ENCODE measurements at places on chromosomes 5 and 9. TPM values are rescaled to one million over a fixed set of nuclear protein-coding genes. Genes with fewer than 3 reads are reported as not detected.
A peak's percentile ranks its signal among the peaks of the same experiment; 100 is the strongest.

DNA sequence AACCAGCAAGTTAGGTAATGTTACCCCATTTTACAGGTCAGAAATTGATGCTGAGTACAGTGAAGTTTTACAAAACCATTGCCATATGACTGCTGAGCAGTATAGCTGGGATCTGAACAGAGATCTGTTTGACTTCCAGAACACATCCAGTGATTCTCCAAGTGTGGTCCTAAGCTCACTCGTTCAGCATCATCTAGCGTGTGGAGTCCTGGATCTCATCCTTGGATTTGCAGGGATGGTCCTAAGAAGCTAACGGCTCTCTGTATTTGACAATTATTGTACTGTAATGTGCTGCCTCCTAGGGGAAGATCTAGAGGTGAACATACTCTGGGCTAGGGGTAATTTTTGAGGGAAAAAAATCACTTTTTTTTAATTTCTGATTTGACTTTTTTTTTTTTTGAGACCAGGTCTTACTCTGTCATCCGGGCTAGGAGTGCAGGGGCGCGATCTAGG, 1.4 kb downstream of the SLC26A2 start:
- DNase-seq: no peak

DNA sequence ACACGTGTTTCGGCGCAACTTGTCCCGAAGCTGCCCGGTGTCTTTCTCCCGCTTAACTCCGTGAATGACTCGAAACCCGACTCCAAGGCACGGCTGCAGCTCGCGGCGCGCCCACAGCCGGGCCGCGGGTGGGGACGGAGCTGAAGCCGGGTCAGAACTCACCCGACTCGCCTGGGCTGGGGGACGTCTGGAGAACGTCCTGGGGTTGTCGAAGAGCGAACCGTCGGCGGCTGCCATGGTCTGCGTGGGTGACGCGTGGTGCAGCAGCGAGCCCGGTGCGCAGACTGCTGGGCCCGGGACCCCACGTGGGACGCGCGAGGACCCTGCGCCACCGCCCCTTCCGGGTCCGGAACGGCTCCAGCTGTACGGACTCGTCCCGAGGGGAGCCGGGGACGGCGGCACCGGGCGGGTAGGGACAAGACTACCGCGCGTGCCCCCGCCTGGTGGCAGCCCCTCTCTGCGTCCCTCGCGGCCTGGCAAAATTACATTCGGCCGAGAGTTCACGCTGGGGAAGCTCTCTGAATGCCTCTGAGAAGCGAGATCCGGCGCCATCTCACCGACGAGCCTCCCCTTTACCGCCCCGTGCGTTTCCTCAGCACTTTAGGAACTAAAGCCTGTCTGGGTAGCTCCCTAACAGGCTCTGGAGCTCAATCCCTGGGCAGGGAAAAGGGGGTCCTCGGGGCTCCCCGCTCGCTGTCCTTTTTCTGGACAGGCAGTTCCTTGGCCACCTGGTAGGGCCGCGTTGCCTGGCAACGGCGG, at the start of gene DDX31:
DDX31 (minus strand) TSS at position 286 of the 759 bp plus-strand sequence; CDS start at position 237, 49 bp downstream.
- peak; percentile 94 for DNase-seq

DNA sequence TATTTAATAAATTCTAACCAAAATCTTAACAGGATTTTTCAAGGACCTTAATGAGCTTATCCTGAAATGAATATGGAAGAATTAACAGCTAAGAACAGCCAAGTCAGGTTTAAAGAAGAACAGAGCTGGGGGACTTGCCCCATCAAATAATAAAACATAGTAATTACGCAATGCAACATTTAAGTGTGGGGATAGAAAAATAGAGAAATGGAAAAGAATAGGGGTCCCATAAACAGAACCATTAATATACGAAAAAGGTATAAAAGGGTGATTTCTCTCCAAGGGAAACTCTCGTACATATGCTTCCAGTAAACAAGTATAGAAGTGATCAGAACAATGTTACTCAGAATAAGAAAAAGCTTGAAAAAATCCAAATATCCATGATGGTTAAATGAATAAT, 300.2 kb downstream of the GLIS3 start:
- DNase-seq: no peak

- DNase-seq: no peak
Measured at GRCh38 chr9:124137944-124138335, 119.8 kb upstream of the NEK6 start.

- DNase-seq: no peak
Measured at GRCh38 chr5:176824604-176825003, 14.2 kb downstream of the UNC5A start.

DNA sequence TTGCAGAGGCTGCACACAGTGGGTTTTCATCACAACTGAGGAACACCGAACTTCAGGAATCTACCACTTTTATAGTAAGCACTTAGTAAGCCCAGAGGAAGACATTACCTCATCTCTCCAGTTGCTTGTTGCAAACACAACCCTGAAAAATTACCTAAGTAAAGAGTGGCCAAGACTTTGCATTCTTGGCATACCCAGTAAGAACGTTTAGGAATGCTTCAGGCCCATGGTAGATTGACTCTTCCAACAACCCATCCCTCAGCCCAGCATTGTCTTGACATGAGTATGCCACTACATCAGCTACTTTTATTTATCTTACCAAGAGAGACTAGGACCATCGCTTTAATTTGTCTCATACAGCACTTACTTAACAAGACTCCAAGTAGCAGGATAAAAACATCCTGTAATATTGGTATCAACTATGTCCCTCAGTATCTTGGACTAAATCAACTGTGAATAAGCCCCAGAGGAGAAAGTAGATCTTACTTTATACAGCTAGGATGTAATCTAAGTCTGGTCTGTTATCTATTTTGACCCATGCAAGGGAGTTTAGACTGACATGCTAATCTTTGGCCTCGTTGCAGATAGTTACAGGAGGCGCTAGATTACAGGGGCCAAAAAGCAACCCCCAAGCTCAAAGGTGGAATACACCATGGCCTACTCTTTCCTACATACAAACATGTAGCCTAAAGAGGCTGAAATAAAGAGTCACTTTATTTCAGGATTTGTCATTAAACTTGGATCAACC, 114.9 kb downstream of the INVS start:
- no peak for DNase-seq

GRCh38 chr9:108413809-108414208, 442.0 kb downstream of the ACTL7B start:
- DNase-seq: no peak

- no peak for DNase-seq
Measured at GRCh38 chr5:145908206-145908960, 28.0 kb upstream of the SH3RF2 start.

DNA sequence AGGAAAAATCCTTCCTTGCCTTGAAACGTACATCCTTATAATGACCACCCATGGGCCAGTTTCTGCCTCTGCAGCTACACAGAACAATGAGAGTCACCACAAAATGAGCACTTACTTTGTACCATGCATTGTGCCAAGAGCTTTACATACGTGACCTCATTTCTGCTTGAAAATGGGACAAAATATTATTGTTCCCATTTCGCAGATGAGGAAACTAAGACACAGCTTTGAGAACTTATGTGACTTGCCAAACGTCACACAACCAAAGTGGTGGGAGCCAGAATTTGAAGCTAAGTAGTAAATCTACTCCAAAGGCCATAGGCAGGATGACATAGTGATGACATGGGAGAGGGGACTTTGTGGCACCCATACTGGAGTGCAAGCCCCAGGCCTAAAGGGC, 34.8 kb upstream of the GRPEL2 start:
- no peak for DNase-seq

DNA sequence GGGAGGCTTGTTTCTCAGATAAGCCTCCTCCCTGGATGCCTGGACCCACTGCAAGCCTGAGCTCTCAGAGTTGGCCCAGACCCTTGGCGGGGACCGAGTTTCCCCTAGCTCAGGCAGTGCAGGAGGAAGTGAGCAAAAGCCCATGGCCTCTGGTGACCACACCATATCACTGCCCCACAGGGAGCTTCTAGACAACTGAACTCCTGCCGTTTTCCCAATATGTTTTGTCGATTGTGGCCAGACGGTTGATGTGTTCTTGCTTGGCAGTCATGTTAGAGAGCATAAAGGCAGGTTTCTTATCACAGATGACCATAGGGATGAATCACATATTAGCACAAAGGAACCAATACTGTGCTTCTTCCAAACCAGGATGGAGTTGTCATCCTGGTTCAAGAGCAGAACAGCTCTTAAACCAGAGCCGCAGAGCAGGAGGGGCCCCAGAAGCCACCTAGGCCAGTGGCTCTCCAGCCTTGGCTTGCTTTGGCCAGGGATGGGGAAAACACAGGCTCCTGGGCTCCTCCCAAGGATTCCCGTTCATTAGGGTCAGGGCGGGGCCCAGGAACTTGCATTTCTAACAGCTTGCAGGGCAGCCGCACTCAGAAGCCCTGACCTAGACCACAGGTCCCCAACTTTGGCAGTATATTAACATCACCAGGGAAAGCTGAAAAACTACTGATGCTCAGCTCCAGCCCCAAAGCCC, 113.1 kb upstream of the TBC1D2 start:
- peak; percentile 72 for DNase-seq

GRCh38 chr9:2274762-2275161, 259.6 kb downstream of the SMARCA2 start:
- DNase-seq: no peak

GRCh38 chr5:20572614-20573013, 584.6 kb upstream of the CDH18 start:
- DNase-seq: no peak

GRCh38 chr5:7742241-7742656, 108.7 kb downstream of the CFAP90 start:
- DNase-seq: no peak

GRCh38 chr5:107968998-107969397, 298.3 kb upstream of the EFNA5 start:
- no peak for DNase-seq

DNA sequence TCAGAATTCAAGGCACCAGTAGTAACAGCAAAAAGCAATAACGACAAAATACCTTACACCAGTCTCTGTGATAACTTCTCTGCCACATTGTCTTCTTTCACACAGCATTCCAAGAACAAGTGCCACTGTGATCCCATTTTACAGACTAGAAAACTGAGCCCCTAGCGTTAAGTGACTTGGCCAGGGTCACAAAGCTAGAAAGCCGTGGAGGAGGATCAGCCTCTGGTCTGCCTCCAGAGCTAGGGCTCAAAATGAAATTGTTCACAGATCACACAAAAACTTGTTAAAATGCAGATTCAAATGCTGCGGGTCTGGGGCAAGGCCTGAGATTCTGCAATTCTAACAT, 154.1 kb downstream of the FAM114A2 start:
- no peak for DNase-seq

GRCh38 chr5:78527925-78528324, 120.6 kb downstream of the LHFPL2 start:
- no peak for DNase-seq

GRCh38 chr9:133125941-133126696, 5.1 kb upstream of the RALGDS start:
- no peak for DNase-seq

GRCh38 chr5:160477266-160477970, 55.8 kb downstream of the PTTG1 start:
- DNase-seq: no peak

GRCh38 chr5:177085985-177086653, 596 bp upstream of the FGFR4 start:
- DNase-seq: no peak

GRCh38 chr9:137149942-137150616, 11.1 kb downstream of the GRIN1 start:
- no peak for DNase-seq

- DNase-seq: no peak
Measured at GRCh38 chr5:100860407-100860806, 42.7 kb downstream of the ST8SIA4 start.

DNA sequence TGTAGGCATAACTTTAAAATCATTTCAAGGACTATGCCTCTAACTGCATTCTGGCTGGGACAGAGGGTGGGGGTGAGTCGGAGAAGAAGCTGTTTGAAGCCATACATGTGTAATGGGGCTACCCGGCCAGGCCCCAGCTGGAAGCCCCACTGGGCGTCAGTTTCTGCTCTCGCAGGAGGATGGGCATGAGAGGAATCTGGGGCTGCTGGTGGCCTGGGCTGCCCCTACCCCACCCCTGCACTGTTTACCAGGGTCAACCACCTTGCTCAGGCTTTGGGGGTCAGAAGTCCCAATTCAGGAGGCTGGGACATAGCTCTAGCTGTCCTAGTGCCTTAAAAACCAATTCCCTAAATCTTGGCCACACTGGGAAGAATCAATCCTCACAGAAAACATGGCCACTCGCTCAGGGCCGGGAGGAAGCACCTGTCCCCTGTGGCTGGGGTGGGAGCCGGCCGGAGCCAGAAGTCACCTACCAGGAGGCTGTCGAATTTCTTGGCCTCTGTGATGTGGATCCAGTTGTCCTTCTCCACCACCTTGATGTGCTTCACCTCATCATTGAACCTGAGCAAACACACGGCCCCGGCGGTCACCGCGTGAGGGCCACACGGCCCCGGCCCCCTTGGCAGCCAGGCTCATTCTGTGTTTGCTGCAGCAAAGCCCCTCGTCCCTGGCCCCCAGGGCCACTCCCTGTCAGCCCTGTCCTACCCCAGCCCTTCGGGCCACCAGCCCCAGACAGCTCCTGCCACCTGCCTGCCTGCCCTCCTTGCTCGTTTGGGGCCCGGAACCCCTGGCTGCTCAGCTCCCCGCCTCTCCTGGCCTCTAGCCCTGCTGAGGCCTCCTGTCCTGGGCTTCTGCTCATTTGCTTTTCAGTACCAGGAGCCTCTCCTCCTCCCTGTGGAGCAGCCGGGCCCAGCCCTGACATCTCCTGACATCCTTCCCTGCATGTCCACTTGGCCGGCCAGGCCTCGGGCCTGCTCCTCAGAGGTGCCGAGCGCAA, 33.6 kb upstream of the SARDH start:
- peak; percentile 80 for DNase-seq

DNA sequence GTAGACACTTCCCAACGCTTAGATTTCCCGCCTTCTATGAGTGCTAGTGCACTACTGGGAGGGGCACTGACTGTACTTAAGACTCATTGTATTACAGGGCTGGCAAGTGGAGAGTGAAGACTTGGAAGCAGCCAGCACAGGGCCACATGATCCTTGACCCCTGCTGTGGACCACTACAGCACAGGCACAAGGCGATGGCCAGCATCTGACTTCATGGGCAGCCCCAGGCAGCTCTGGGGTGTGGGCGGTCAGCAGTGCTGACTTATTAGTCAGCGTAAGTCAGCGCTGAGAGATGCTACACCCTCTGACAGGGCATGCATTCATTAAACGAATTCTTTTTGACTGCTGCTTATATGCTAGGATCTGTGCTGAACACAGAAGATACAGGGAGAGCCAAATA, 9.3 kb downstream of the SLC46A2 start:
- no peak for DNase-seq

DNA sequence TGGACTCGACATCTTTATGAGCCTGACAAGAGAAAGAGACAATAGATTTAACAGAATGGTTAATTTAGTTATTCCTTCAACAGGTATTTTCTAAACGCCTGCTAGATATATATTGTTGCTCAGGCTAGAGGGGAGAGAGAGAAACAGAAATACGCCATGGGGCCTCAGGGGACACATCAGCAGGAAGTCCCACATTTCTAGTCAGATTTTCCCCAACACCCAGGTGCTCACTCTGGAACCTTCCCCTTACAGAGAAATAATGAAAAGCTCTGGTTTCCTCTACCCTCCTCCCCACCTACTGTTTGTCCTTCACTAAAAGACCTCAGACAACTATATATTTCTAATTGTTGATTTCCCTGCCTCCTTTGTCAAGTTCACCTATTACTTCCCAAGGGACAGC, 130.3 kb upstream of the TBC1D2 start:
- DNase-seq: no peak

Gene PCDHGA5
- total RNA-seq: 0.16 TPM

Gene SHC3
- 0.21 TPM for total RNA-seq

Gene GRAMD2B
- total RNA-seq: 78.2 TPM

Gene STXBP1
- 46.5 TPM for total RNA-seq

Gene ZNF300
- 7.7 TPM for total RNA-seq

Gene LCN2
- not detected for total RNA-seq
